Chondrocyte (in vitro differentiated cells): ENCODE measurements at places on chromosomes 6 and 20. TPM values are rescaled to one million over a fixed set of nuclear protein-coding genes. Genes with fewer than 3 reads are reported as not detected.
A peak's percentile ranks its signal among the peaks of the same experiment; 100 is the strongest.

- peak overlapping the region; percentile 13 for H3K27ac ChIP-seq
- H3K36me3 ChIP-seq, result peaks cover 22% of the 10 kb centered on the region
- no peaks in the 10 kb centered on the region for H3K27me3 ChIP-seq
- DNase-seq, result no peak
Observed at GRCh38 chr20:44171775-44172571, 15.0 kb downstream of the JPH2 start.

GRCh38 chr6:8100159-8100854 lies 2.0 kb downstream of the EEF1E1 start:
- DNase-seq, result no peak
- H3K27ac ChIP-seq, result no peak overlapping the region
- H3K4me1 ChIP-seq, result peaks cover 20% of the 10 kb centered on the region
- H3K27me3 ChIP-seq, result no peaks in the 10 kb centered on the region
- H3K36me3 ChIP-seq, result peaks cover 6% of the 10 kb centered on the region

GRCh38 chr6:169362501-169363121 lies 109.0 kb upstream of the THBS2 start:
- H3K4me3 ChIP-seq, result no peak overlapping the region
- peaks cover 6% of the 10 kb centered on the region for H3K27me3 ChIP-seq
- no peak for DNase-seq
- peaks cover 2% of the 10 kb centered on the region for H3K36me3 ChIP-seq
- H3K4me1 ChIP-seq, result no peaks in the 10 kb centered on the region

DNA sequence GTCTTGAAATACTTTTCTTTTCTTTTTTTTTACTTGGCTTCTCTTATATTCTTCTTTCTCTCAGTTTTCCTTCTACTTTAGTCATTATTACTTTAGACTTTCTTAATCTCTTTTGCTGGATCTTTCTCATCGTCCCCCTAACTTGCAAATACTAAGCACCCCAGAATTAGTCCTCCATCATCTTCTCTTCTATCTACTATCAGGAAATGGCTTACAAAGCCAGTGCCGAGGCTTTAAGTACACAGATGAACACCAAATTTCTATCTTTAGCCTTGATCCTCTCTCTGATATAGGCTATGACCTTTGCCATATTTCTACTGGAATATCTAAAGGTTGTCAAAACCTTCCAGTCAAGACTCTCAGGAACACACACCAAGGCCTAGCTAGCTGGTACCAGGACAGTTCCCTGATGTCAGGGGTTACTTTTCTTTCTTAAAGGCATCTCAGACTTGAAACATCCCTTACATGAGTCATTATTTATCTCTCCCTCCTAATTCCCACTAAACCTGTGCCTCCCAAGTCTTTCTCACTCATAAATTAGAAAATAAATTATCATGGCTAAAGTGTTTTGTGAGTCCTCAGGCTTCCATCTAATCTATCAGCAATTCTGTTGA lies 278.6 kb upstream of the TCF21 start:
- no peak overlapping the region for H3K27ac ChIP-seq
- H3K4me1 ChIP-seq, result peaks cover 11% of the 10 kb centered on the region
- no peaks in the 10 kb centered on the region for H3K27me3 ChIP-seq
- no peak for DNase-seq
- H3K36me3 ChIP-seq, result no peaks in the 10 kb centered on the region

DNA sequence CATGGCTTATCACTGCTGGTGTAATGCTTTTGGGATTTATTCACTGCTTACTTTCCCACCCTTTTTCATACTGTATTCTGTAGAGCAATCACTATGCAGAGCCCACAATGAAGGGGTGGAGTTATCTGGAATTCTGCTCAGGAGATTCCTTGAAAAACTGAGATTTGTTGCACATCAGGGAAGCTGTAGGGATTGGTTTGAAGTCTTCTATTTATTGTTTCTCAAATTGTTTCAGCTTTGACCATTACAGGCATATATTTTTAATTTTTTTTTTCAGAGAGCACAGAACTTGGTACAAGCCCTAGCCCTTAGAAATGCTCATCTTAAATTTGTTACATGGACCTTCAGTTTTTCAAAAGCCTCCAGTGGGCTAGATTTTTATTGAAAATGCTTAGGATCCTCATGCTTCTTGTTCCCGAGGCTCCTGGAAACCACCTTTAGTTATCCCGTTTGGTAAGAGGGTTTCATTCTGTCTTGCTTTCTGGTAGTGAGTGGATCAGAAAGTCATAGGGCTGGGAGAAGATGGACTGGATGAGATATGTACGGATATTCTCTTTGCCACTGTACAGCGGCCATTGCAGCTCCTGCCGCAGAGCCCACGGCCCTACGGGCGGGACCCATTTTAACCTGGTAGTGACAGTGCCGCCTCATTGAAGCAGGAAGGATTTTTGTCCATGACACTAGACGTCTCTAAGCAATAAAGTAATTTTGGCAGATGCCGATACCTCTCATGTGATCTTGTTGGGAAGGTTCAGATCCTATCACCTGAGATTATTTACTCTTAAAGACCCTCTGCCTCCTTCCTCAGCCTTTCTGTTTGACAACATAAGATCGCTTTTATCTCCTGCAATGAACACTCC lies 45.3 kb upstream of the ZNF184 start:
- peaks cover 9% of the 10 kb centered on the region for H3K4me1 ChIP-seq
- peak overlapping the region; percentile 87 for H3K4me3 ChIP-seq
- DNase-seq, result no peak
- H3K27ac ChIP-seq, result no peak overlapping the region

PTPRK gene
- total RNA-seq, result 63.3 to 69.9 TPM (median 67.0 TPM) in 3 replicates

PI16 gene
- 0.15 TPM in 1 of 3 replicates, not detected in the others for total RNA-seq

PPP1R14C gene
- 1.5 to 3.4 TPM (median 3.3 TPM) in 3 replicates for total RNA-seq

POU5F1 gene
- 1.2 to 1.6 TPM in 2 of 3 replicates, not detected in the other for total RNA-seq
